T-helper 1 cell (primary cell): ENCODE measurements at places on chromosomes 3 and 15.

DNA sequence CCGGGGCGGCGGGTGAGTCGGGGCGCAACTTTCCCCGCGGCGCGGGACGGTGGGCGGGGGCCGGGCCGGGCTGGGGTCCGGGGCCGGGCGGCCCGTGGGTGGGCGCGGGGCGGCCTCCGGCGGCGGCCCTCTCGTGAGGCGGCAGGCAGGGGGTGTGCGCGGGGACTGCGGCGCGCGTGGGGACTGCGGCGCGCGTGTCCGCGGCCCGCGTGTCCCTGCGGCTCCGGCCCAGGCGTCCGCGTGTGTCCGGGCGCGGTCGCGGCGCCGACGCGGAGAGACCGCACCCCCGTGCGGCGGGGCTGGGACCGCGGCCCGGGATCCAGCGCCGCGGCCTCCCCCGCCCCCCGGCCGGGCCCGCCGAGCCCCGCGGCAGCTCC is 349 bp downstream of the PLXNA1 start:
- no peak for DNase-seq

- no peak for DNase-seq
Observed at GRCh38 chr3:182925330-182925943, 54.9 kb downstream of the DCUN1D1 start.

DNA sequence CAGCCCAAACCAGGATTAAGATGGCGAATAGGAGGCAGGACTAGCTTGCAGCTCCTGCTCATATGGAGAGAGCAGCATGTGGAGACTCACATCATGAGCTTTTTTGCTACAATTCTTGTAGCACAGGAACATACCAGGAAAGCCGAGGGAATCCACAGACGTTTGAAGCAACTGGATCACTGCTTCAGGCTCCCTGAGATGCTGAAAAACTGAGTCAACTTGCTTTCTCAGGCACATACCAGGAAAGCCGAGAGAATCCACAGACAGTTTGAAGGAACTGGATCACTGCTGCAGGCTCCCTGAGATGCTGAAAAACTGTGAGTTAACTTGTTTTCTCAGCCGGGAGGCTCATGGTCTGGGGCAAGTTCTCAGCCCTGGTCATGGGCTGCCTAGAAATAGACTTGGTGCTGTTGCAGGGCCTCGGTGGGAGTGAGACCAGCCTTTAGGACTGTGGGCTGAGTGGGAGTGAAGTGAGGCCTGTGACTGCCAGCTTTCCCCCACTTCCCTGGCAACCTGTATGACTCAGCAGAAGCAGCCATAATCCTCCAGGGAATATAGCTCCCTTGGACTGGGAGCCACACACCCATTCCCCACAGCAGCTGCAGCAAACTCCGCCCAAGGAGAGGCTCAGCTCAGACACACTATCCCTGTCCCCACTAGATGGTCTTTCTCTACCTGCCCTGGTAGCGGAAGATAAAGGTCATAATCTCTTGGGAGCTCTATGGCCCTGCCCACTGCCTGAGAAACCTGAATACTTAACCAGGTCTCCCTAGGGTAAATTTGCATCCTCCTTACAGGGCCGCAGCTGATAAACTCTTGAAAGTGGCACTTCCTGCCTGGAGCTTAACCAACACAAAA is 51.9 kb upstream of the PFN2 start:
- no peak for DNase-seq

DNA sequence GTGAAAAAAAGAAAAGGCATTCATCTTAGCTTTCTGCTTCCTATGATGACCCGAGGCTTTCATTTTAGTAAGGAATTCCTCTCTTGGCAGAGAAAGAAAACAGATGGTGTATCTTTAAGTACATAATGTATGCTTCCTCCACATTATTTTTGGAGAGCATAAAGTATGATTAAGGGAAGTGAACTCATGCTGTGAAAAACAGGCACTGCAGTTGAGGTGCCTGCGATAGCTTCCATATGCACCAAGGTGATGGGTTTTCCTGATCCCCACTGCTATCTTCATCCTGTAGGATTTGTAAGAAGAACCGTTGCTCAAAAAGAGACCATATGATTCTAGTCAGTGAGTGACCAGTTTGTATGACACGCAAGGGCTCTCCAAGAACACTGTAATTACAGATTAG is 411.5 kb upstream of the MCTP2 start:
- no peak for DNase-seq

DNA sequence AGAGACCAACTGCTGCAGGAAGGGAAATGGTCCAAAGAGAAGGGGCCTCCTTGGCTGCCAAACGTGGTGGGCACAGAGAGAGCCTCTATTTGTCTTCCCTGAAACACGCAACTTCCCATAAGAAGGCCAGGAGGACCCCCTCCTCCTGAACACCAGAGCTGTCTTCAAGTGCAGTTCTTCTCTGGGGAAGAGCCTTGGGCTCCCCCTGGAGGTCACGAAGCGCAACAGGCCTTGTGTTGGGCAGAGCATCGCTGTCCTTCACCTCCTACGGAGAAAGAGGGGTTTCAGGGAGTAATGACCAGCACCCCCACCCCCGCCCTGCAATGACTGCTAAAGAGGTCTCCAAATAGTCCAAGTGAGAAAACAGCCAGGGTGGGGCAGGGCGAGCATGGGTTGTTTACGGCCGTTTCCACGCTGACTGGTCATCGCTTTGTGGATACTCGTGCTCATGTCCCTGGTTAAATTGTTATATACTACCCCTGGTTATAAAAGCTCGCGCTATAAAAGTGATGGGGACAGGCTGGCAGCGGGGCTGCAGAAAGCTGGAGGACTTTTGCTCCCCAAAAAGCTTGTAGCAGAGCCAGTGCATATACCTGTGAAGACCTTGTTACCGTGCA is 397.5 kb upstream of the ATP10A start:
- DNase-seq, result peak; percentile 1
